ENCODE measurements at places on chromosomes 5 and 9.

DNA sequence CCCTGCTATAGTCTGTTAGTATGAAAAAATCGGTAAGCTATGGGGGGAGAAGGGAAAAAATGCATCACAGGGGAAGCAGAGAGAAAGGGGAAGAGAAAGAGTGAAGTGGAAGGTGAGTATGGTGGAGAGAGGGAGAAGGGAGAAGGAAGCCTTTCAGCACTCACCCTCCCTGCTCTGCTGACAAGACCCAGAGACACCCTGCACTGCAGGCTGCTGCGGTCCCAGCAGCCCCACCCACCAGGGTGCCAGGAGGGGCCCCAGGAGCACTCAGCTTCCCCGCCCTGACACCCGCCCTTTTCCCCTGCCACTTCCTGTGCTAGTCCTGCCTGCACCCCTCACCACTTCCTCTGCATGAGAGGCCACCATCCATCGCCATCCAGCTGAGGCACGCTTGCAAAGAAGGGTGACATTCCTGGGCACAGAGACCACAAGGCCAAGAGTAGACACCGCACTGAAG, 12.7 kb downstream of the STK10 start:
- DNase-seq = peak; percentile 90

GRCh38 chr9:98442114-98442513, 186.7 kb upstream of the TBC1D2 start:
- DNase-seq = no peak

- no peak for DNase-seq
These were observed 80.4 kb downstream of the SLC12A2 start for GRCh38 chr5:128163991-128164390.

GRCh38 chr9:70079417-70080037, 35.9 kb downstream of the MAMDC2 start:
- peak; percentile 12 for DNase-seq

DNA sequence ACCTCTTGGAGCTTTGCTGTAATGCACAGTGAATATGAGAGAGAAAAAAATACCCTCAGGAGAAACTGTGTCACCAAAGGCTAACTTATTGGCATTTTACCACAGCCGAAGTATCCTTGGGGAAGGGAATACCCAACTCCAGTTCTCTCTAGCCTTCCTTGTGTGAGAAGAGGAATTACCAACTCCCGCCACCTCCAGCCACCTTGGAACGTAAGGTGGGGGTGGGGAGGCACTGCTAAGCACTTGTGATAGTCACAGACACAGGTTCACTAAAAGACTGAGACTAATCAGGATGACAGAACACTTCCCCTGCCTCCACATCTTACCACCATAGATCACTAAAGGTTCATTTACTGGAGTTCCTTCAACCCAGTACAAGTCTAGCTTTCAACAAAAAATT, 102.0 kb upstream of the ADAMTS19 start:
- no peak for DNase-seq

- no peak for DNase-seq
These were observed 53.3 kb upstream of the CTSL start for GRCh38 chr9:87672586-87672985.

- DNase-seq = peak; percentile 97
These were observed 364.5 kb downstream of the MAN2A1 start for GRCh38 chr5:110054240-110054639.

DNA sequence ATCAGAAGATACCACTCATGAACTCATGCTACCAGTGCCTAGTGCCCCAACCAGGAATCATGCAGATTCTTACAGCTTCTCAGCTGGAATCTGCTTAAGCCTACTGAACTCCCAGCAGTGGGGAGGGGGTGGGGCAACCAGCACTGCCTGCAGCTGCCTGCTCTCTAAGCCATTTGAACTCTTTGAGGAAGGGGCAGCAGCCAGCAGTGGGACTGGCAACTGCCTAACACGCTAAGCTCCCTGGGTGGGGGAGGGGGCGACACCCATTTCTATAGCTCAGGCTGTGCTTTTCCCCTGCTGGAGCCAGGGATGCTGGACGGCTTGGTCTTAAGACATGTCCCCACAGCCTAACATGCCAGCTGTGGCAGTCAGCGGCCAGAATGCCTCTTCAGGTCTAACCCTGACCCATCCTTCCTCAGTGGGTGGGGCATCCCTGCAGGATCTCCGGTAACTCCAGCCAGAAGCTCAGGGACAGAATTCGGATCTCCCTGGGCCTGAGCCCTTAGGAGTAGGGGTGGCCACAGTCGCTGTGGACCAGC, 889.7 kb downstream of the CDH9 start:
- DNase-seq = no peak

DNA sequence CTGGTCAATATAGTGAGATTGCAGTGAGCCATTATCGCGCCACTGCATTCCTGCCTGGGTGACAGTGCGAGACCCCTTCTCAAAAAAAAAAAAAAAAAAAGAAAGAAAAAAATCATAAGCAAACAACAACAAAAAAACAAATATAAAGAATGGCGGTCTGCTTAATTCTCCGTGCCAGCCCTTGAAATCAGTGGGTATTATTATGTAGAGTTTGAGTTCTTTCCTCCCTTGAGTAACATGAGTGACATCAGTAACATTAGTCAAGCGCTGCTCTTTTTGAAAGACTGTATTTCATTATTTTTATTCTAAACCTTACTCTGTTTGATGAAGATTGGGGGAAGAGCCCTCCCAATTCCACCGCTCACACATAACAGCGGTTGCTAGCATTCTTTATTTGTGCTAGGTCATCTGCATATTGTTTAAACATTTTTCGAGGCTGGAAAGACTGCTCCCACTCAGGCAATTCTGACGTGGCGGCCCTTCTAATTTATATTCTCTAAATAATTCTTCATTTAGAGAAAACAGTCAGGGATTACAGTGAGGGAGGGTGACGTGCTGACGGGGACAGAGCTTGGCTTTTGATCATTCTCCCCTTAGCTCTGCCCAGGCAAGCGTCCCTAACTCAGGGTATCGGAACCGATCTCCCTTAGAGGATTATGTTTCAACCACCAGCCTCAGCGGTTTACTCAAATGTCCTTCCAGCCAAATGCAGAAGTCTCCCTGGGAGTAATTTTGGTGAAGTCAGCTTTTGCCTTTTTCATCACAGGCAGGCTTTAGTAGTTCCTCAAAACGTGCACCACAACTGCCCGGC, 860 bp upstream of the MARCHF6 start:
- peak; percentile 74 for DNase-seq

- no peak for DNase-seq
These were observed 177.6 kb downstream of the RFX3 start for GRCh38 chr9:3348169-3348568.

DNA sequence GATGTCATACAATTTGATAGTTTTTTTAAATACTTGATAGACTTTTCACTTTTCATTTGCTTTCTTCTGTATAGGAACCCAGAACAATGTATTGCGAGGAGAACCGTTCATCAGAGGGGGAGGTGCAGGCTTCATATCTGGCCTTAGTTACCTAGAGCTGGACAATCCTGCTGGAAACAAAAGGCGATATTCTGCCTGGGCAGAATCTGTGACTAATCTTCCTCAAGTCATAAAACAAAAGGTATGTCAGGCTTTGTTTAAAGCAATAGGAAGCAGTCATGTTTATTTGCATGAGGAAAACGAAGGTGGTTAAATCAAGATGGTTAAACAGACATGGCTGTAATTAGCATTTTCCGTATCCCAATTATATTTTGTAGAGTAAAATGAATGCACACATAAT, 46.0 kb downstream of the C7 start:
- DNase-seq = no peak

- DNase-seq = no peak
These were observed 97.8 kb upstream of the TYRP1 start for GRCh38 chr9:12595400-12595799.

GRCh38 chr5:34930462-34930844, 1.1 kb downstream of the DNAJC21 start:
- DNase-seq = no peak

DNA sequence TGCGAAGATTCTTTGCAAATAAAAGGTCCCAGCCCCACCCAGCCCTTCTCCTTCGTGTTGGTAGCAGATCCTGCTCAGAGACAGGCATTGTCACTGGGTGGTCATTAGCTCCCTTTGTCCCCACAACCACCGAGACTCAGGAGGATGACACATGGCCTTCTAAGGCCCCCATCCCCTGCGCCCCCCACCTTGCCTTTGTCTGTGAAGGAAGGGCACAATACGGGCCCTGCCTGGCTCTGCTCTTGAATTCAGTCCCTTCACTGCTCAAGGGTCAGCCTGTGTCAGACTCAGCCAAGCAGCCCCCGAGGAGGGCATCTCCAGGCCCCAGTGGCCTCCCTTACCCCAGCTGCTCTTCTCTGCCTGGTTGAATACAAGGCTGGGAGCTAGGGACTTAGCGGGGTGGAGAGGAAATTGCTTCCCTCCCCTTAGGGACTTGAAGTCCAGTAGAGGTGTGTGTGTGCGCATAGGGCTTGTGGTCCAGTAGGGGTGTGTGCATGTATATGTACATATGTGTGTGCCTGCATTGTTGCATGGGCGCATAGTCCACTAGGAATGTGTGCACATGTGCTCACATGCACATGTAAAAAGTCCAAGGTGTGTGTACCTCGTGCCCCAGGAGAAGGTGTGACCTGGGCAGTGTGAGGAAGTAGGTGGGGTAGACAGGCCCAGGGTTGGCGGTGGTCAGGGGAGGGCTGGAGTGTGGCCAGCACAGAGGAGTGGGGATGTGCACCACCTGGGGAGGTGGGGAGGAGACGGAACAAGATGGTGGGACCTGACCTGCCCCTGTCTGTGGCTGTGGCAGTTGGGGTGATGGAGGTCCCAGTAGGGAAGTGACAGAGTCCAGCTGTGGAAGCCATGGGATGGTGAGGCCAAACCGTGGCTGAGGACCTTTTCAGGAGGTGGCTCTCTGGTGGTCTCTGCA, 59.1 kb downstream of the PHF2 start:
- DNase-seq = no peak

- no peak for DNase-seq
These were observed 169.3 kb downstream of the PAX5 start for GRCh38 chr9:36864491-36865410.

GRCh38 chr5:91599863-91600262, 216.7 kb upstream of the ARRDC3 start:
- DNase-seq = no peak

GRCh38 chr9:9631284-9631683, 981.5 kb downstream of the PTPRD start:
- peak; percentile 82 for DNase-seq

- no peak for DNase-seq
These were observed 25.5 kb upstream of the TIFAB start for GRCh38 chr5:135477613-135478066.

DNA sequence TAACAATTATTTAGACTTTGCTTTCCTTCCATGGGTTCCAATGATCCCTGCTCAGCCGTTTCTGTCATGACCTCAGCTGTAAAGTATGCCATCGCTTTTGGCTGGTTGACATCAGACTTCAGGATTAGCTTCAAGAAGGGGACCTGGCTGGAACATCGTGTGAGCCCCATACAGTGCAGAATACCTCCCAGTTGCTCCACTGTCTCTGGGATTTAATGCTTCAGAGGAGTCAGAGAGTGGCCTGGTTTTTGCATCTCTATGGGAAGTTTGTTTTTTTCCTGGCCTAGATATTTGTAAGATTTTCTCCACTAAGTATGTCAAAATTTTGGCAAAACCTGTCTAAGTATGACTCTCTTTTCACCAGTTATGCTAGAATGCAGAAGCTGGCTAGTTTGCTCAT, 216.9 kb downstream of the GABBR2 start:
- DNase-seq = no peak

DNA sequence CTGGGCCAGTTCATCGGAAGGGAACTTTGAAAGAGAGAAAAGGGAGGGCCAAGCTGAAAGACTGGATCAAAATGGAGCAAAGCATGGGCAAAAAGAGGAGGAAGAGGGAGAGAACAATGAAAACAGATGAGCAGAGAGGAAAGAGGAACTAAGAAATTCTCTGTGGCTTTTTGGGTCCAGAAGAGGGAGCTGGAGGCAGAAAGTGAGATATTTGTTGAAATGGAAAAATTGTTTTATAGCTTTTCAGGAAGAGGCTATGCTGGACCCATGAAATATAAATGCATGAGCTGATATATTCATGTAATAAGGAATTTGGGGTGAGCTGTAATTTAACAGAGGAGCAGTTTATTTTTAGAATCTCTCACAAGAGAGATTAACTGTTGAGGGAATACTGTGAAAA, 457.3 kb downstream of the DMAC1 start:
- no peak for DNase-seq

- no peak for DNase-seq
These were observed 5.7 kb downstream of the IL3 start for GRCh38 chr5:132065951-132066701.

DNA sequence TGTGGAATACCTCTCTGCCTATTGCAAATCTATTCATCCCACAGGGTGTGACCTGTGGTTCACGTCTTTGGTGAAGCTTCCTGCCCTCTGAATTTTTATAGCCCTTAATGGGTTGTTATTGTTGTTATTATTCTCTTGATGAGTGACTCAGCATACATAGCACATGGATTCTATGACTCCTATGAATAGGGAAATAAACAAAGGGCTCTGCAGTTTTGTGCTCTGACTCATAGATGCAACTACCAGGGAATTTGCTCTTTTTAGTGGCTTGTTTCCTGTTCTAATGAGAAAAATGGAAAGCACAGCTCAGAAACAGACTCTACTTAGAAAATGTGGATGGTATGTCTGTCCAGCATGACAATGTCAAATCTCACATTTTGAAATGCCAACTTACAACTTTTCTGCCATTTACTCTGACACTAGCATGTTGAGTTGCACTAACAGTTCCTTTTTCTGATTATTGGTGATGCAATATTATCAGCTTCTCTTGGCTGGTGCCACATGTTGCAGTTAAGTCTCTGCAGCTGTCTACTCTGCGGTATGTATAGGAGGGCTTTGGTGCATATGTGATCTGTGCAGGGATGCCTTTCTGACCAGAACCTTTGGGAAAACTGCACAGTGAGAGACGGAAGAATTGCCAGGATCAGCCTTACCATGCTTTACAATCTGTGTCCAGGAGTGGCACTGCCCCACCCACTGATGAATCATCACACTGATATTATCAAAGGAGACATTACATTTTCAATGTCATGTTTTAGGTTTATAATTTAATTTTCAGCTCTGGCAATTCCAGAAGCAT, 996.4 kb upstream of the WWC1 start:
- DNase-seq = no peak

DNA sequence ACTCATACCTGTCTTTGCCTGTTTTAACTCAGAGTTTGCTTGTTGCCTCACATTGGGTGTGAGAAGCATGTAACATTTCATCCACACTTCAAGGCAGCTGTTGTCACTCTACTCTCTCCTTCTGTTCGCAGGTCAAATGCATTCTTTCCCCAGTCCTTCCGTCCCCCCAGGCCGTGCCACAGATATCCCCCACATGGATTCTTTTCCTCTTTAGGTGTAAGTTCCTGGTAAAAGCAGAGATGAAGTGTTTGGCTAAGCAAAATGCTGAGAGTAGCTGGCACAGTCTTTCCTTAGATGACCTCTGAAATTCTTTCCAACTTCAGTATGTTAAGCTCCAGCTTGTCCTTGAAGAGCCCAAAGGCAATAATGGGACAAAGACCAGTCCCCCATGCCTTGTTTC, 328.2 kb downstream of the SLIT3 start:
- DNase-seq = no peak
